ENCODE measurements at places on chromosomes 4 and X.

GRCh38 chr4:38605753-38606586 is 58.0 kb upstream of the KLF3 start:
- DNase-seq: no peak

DNA sequence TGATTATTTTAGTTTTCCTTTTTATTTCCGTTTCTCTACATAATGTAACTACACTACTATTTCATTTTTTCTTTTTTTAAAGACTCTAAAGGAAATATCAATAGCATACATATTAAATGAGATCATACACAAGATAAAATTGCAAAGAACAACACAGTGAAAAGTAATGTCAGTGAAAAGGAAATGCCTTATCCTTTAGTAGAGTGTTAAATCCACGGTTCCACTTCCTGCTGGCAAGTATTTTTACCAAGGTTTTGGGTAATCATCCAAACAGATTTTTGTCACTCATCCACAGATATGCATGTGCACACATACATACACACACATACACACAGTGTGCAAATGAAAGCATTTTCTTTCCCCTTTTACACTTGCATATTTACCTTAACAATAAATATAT is 548.9 kb downstream of the PPP4R3C start:
- DNase-seq: no peak

GRCh38 chrX:47574076-47574546 is 8.1 kb upstream of the TIMP1 start:
- no peak for DNase-seq

DNA sequence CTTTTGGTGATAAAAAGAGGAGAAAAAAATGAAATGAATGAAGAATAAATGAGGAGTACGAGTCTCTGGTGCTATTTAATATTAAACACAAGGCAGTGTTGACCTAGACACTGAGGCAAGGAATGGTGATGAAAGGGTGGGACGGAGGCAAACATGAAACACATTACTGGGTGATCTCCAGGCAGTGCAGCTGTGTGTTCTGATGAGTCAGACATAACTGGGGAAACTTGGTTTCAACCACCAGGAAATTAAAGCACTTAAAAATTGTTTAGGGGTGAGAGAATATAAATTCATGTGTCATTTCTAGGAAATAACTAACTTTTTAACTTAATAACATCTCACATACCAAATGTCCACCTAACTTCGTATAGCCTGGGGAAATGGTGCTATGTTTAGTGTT is 19.7 kb upstream of the CXCL6 start:
- DNase-seq: no peak

- no peak for DNase-seq
Measured at GRCh38 chr4:39637221-39637585, 1.5 kb downstream of the SMIM14 start.

DNA sequence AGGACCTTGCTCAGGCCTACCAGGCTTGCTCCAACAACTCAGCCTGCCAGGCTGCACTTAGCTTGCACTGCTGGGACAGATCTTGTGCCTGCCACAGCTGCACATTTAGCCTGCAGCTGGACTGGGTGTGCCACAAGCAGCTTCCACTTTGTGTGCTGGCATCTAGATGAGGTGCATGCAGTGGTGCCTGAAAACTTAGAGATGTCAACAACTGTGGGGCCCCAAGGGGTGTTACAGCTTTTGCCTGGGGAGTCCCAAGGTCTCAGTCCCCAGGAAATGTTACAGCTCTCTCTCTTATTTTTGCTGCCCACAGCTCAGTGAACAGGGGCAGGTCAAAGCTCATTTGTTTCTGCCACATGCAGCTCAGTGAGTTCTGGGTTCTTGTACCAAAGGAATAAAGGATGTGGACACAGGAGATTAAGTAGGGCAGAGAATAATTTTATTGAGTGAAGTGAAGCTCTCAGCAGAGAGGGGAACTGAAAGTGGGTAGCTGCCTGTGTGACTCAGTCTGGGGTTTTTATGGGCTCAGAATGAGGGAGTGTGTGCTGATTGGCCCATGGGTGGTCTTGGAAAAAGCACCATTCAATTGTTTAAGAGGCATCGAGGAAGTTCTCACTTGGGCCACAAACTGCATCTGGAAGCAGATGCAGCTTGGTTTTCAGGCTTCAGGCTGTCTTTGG is 828.3 kb downstream of the TECRL start:
- no peak for DNase-seq

DNA sequence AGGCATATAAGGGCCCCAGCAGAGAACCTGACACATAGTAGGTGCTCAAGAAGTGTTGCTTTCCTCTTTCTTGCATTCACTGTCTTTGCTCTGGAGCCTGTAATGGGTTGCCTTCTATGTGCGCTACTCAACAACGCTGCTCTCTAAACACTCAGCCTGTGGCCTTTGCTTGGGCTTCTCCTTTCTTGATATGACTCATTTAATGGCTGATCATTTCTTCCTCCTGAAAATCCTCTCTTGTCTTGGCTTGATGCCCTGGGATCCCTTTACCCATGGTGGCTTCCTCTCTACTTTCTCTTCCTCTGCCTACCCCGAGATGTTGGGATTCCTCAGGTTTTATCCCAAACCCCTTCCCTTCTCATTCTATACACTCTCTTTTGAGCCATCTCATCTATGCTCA is 19.9 kb upstream of the PJA1 start:
- no peak for DNase-seq

DNA sequence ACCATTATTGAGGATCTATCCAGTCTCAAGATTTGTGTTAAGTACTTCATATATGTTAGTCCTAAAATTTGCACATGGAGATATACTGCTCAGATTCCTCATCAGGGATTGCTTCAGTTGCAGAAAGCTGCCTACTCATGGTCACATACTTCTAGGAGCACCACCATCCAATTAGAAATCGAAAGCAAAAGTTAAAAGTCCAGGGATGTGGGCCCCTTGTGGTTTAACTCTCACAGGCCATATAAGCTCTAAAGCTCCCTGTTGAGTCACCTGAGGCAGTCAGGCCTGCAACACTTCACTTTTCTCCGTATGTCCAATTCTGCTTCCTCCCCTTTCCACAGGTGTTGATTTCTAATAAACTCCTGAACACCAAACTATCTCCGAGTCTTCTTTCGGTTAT is 84.2 kb downstream of the CNOT6L start:
- peak; percentile 3 for DNase-seq

DNA sequence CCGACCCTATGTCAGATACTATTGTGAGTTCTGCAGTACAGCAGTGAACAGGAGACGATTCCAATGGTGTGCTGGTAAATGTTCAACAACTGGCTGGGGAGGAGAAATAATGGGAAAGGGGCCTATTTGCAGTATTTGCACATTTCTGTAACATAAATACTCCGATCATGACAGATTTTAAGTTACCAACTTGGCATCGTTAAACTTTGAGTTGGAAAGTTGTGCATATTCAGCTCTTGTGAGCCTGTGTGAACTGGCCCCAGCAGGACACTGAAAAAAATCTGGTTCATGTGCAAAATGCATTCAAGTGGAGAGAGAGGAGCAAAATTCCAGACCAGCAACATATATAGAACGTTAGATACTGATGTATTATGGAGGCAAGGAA is 175.0 kb downstream of the MAPK10 start:
- DNase-seq: no peak

DNA sequence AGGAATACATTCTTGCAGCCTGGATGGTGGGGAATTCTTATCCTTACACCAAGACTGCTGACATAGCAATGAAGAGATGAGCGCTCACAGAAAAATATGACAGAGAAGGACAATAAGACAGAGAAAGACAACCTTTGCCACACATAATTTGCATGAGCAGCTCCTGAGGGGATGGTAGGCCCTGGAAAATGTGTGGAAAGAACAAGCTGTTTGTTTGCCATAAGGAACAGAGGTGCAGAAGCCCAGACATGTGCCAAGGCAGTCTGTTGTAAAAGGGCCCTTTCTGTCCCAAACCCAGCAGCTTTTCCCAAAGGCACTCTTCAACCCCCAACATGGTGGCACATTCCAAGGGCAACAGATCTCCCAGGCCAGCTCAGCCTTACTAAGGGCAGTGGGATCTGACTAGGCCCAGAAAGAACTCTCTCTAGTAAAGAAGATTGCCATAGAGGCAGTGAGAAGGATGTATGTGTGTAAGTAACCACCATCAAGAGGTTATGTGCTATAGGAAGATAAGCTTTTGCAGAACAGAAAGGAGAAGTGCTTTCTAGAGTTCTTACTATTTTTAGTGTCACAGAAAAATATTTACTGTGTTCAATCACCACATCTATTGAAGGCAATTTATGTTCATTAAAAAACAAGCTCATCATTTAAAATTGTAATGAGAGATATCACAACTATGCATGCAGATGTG is 287.0 kb upstream of the RASGEF1B start:
- DNase-seq: no peak

- no peak for DNase-seq
Measured at GRCh38 chr4:152651473-152652060, 28.2 kb downstream of the TMEM154 start.

DNA sequence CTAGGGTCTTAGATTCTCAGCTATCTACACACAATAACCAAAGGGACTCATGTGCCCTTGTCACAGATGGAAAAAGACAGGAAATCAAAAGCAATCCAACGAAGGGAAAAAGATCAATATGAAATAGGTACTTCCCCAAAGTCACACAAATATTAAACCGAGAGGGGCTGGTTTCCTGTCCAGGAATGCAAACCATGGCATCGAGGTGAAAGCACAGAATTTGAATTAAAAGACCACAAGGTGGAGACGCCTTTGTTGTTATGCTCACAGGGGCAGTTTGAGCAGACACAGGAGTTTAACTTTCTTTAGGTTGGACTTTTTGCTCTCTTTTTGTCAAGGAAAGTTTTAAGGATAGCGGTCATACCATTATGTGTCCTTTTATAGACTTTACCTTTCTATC is 14.3 kb downstream of the H2BW1 start:
- no peak for DNase-seq

DNA sequence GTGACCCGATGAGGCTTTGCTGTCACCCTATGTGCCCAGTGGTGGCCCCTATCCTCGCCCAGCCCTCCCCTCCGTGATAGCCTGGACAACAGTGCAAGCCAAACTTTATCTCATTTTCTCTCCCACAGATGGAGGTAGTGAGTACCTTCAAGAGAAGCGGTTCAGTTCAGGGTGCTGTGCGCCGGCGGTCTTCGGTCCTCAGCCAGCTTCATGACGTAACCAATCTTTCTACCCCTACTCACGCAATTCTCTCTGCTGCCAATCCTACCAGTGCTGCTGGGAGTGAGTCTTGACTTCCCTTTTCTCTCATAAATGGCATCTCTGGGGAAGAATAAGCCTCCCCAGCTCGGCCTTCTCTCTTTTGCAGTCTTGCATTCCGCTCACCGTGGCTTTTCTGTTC is 29.5 kb downstream of the CCNQ start:
- no peak for DNase-seq

DNA sequence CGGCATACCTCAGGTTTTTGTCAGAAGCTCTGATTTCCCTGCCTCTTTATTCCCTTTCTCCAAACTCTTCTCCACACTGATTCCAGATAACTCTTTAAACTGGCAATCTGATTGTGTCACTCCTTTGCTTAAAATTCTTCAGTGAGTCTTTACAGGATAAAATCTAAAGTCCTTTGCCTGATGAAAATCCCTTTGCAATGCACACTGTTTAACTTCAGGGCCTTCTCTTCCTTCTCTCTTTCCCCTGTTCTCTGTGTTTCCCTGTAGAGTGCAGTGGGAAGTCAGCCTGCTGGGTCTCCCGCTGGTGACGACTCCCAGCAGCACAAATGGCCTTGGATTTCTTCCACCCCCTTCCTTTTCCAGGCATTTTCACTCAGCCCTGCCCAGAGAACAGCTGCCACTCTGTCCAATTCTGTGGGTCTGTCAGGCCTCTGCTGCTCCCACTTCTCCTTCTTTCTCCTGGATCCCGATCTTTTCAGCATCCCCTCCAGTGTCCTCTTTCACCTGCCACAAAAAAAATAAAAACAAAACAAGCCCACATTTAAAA is 189.9 kb upstream of the NWD2 start:
- DNase-seq: no peak

DNA sequence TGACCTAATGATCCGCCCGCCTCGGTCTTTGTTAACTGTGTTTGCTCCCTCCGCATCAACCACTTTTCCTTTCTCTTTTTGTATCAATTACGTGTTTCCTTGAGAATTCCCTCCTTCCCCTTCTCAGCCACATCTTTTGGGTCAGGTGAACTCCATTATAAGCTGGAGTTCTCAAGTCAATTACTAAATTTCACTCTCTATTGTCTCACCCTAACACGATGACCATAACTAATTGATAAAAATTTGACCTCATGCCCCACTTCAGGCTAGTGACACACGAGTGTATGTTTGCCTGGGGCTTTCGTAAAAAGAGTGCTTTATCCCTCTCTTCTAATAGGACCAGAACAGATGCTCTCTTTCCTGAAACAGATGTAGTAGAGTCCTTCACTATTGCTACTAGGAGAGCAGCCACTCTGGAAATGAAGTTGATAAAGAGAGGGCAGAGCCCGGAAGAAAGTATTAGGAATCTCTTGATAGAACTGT is 403.6 kb upstream of the ANXA10 start:
- DNase-seq: no peak

GRCh38 chr4:73777612-73778011 is 37.2 kb downstream of the CXCL8 start:
- DNase-seq: no peak

DNA sequence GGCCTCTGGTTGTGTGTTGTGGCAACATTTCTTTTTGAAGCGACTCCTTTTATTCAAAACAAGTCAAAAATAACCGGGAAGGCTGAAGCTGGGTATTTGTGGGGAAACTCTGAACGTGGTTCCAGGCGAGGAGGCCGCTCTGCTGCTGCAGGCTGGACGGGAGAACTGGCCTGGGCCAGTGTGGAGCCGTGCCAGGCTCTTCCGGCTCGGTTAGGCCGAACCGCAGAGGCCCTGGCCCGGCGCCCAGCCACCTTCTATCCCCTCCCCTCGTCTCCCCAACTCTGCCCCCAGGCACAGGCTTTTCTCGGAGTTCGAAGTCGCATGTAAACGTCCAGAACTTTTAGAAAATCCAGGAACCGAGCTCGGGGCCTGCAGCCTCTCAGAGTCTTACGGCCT is 2.4 kb upstream of the BCOR start:
- DNase-seq: no peak

DNA sequence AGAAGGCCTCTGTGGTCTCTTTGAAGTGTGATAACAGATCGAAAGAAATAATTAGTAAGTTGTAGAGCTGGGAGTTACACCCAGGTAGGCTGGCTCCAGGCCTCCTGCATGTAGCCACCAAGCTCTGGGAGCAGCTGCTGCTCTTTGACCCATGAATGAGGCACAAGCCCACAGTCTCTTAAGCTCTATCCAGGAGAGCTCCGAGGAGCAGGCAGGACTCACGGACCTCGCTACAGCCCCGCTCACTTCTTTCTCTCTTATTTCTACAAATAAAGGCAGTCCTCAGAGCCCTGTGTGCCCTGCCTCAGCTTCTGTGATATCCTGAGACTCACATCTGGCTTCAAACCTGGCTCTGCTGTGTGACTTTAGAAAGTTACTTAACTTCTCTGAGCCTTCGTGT is 86.9 kb downstream of the EVC start:
- DNase-seq: no peak

Data from activated T-helper 9 cell treated with anti-CD3 and anti-CD28 coated beads, Interleukin-2, amount 50 U/mL, for 16 hours (primary cell).